ENCODE measurements at places on chromosomes 7 and 10.

- DNase-seq = no peak
- no peak overlapping the region for H3K27ac ChIP-seq
- no peaks in the 10 kb centered on the region for H3K36me3 ChIP-seq
- peaks cover 14% of the 10 kb centered on the region for H3K27me3 ChIP-seq
- no peak overlapping the region for H3K4me3 ChIP-seq
Measured at GRCh38 chr10:93757136-93757535, 600 bp upstream of the LGI1 start.

- H3K27me3 ChIP-seq = peaks cover 12% of the 10 kb centered on the region
- H3K4me3 ChIP-seq = peak overlapping the region; percentile 45
- DNase-seq = peak; percentile 65
- no peaks in the 10 kb centered on the region for H3K36me3 ChIP-seq
- peaks cover 7% of the 10 kb centered on the region for H3K4me1 ChIP-seq
Measured at GRCh38 chr7:90119178-90119971, 34.9 kb upstream of the STEAP1 start.

- no peaks in the 10 kb centered on the region for H3K4me1 ChIP-seq
- H3K27ac ChIP-seq = no peak overlapping the region
- no peak overlapping the region for H3K4me3 ChIP-seq
- no peaks in the 10 kb centered on the region for H3K36me3 ChIP-seq
- H3K27me3 ChIP-seq = no peaks in the 10 kb centered on the region
- DNase-seq = no peak
Measured at GRCh38 chr7:7834761-7835160, 116.4 kb upstream of the RPA3 start.

DNA sequence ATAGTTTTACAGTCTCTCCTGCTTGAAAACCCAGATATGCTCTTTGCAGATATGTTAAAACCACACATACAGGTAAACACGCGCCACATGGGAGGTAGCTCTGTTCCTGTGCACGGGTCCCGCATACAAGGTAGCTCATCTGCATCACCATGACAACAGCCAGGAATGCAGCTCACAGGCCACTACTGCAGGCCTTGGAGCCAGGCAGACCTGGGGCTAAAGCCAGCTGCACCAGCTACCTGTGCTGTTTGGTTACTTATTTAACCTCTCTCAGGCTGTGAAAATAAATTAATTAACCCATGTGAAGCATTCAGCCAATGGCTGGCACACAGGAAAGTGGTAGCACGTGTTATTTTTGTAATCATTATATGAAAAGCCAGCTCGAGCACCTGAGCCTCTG lies 428.3 kb downstream of the TNS3 start:
- peak; percentile 74 for DNase-seq
- no peak overlapping the region for H3K4me3 ChIP-seq
- H3K27ac ChIP-seq = peak overlapping the region; percentile 48
- H3K36me3 ChIP-seq = no peaks in the 10 kb centered on the region
- no peaks in the 10 kb centered on the region for H3K27me3 ChIP-seq

- H3K36me3 ChIP-seq = no peaks in the 10 kb centered on the region
- H3K27me3 ChIP-seq = no peaks in the 10 kb centered on the region
- no peaks in the 10 kb centered on the region for H3K4me1 ChIP-seq
- no peak overlapping the region for H3K27ac ChIP-seq
Measured at GRCh38 chr10:85212526-85212925, 884.1 kb downstream of the CCSER2 start.

- no peak overlapping the region for H3K27ac ChIP-seq
- H3K27me3 ChIP-seq = no peaks in the 10 kb centered on the region
- DNase-seq = no peak
- no peaks in the 10 kb centered on the region for H3K36me3 ChIP-seq
- no peaks in the 10 kb centered on the region for H3K4me1 ChIP-seq
- no peak overlapping the region for H3K4me3 ChIP-seq
Measured at GRCh38 chr10:13475124-13475523, 53.7 kb downstream of the BEND7 start.

- H3K36me3 ChIP-seq = peaks cover 8% of the 10 kb centered on the region
- H3K27ac ChIP-seq = peak overlapping the region; percentile 24
- DNase-seq = no peak
- peaks cover 32% of the 10 kb centered on the region for H3K4me1 ChIP-seq
- no peaks in the 10 kb centered on the region for H3K27me3 ChIP-seq
Measured at GRCh38 chr7:836429-836828, 4.2 kb downstream of the SUN1 start.

DNA sequence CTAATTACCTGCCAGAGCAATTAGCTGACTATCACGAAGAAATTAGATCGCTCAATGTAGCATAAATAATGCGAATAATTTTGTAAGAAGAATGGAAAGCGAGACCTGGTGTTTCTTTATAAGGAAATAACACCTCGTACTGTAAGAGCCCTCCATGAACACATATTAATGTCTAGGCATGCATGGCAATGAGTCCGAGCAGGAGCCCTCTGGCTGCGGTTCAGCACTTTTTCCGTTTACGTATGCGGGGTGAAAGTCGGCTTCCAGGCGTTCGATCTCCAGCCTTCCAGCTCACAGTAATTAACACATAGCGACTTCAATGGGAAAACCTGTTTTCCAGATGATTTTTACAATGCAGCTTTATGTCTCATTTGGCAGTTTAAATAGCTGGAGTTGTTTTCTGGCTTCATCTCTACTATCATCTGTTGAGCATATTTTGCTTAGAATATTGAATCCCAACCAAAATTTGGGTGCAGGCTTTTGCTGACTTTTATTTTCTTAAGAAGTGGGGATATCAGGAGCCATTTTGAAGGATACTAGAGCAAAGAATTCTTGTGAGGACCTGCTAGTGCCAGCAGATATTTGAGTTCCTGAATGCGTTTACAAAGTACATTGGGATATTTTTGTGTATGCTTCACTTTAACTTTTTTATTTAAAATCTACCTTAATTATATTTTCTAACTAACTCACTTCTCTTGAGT lies 7.2 kb upstream of the SP8 start:
- no peak for DNase-seq
- H3K4me1 ChIP-seq = peaks cover 7% of the 10 kb centered on the region
- no peak overlapping the region for H3K4me3 ChIP-seq
- no peaks in the 10 kb centered on the region for H3K36me3 ChIP-seq
- no peak overlapping the region for H3K27ac ChIP-seq
- H3K27me3 ChIP-seq = peaks cover 96% of the 10 kb centered on the region

DNA sequence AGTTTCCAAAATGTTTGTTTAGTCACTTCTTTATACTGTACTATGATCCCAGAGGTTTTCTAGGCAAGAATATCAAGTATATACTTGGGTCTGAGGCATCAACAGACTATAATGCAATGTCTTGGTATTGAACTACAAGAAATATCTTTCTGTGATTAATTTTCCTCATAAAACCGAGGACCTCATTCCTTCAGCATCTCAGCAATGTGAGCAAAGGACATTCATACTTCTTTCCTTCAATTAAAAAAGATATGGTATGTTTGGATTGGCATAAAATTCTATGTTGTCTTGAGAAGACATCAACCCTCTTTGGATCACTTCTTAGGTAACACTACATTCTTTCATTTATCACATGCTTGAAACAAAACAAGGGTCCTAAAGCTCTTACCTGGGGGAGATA lies 524.5 kb downstream of the PHTF2 start:
- H3K36me3 ChIP-seq = no peaks in the 10 kb centered on the region
- H3K4me1 ChIP-seq = no peaks in the 10 kb centered on the region
- H3K27ac ChIP-seq = no peak overlapping the region
- no peak for DNase-seq

DNA sequence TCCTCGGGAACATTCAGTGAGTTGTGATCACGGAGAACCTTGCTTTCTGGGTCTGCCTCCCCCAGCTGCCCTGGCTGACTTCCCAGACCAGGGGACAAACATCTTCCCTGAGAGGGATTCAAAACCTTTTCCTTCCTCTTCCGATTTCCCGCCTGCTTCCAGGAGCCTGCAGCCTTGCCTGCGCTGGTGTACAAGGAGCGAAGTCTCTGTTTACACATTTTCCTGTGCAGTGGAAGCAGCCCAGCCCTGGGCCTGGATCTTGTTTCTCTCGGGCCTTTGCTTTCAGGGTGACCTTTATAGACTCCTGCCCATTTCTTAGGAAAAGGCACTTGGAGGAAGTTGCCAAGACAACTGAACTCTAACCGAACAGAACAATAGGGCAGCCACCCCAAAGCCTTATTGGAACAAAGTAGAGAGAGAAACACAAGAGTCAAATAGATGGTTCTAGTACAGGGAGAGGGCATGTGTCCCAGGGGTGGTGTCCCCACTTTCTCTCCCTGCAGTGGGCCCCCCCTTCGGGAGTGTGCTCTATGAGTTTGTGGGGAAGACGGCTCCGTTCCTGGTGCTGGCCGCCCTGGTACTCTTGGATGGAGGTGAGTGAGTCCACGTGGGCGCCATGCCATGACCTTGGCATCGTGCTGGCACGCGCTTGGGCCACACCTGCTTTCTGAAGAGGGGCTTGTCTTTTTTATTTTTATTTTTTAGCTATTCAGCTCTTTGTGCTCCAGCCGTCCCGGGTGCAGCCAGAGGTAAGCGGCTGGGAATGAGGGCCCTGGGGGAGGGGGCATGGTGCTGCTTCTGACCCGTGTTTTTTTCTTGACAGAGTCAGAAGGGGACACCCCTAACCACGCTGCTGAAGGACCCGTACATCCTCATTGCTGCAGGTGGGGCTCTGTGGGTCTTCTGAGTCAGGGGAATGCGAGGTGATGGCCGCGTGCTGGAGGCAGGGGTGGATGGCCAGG lies 14.1 kb downstream of the SLC18A2 start:
- DNase-seq = no peak
- no peaks in the 10 kb centered on the region for H3K4me1 ChIP-seq
- H3K4me3 ChIP-seq = no peak overlapping the region
- H3K27ac ChIP-seq = no peak overlapping the region
- no peaks in the 10 kb centered on the region for H3K36me3 ChIP-seq

- no peak overlapping the region for H3K4me3 ChIP-seq
- H3K27me3 ChIP-seq = no peaks in the 10 kb centered on the region
- peaks cover 12% of the 10 kb centered on the region for H3K36me3 ChIP-seq
- DNase-seq = no peak
- H3K27ac ChIP-seq = no peak overlapping the region
Measured at GRCh38 chr10:310976-311639, 175.9 kb downstream of the ZMYND11 start.

- DNase-seq = no peak
- H3K4me3 ChIP-seq = no peak overlapping the region
- no peaks in the 10 kb centered on the region for H3K4me1 ChIP-seq
- H3K27ac ChIP-seq = no peak overlapping the region
- no peaks in the 10 kb centered on the region for H3K27me3 ChIP-seq
- no peaks in the 10 kb centered on the region for H3K36me3 ChIP-seq
Measured at GRCh38 chr10:100075426-100076220, 6.0 kb downstream of the CPN1 start.

GRCh38 chr7:42627626-42628025 lies 284.2 kb downstream of the C7orf25 start:
- no peaks in the 10 kb centered on the region for H3K4me1 ChIP-seq
- H3K27me3 ChIP-seq = no peaks in the 10 kb centered on the region
- H3K4me3 ChIP-seq = no peak overlapping the region
- H3K36me3 ChIP-seq = no peaks in the 10 kb centered on the region

DNA sequence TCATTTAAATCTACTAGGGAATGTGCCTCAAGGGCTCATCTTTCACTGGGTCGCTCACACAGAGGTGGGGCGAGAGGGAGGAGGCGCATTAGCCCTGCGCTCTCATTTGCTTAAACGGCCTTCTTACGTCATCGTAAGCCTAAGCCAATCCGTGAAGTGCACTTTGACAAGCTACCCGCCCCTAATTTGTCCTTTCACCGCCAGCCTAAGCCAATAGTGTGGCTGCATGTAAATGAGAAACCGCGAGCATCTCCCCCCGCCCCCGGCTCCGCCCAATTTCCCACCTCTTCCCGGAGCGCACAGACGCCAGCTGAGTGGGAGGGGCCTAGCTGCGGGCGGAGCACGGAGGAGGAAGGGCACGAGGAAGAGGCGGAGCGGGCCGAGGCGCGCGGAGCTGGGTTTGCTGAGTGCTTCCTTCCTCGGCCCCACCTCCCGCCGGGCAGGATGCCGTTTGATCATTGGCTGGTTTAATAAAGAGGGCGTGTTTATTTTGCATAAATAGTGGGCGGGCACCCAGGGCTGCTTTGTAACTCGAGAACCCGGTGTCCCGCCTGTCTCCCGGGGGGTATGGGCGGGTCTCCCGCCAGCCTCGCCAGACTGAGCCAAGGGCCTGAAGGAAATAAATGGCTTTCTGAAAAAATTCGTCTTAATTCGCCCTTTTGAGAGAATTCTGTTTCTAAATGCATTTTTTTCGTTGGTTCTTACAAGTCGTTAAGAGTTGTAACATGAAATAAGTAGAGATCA lies 289.6 kb upstream of the NFE2L3 start:
- H3K4me1 ChIP-seq = no peaks in the 10 kb centered on the region
- no peak overlapping the region for H3K27ac ChIP-seq
- H3K27me3 ChIP-seq = peaks cover 100% of the 10 kb centered on the region
- peak overlapping the region; percentile 3 for H3K4me3 ChIP-seq

DNA sequence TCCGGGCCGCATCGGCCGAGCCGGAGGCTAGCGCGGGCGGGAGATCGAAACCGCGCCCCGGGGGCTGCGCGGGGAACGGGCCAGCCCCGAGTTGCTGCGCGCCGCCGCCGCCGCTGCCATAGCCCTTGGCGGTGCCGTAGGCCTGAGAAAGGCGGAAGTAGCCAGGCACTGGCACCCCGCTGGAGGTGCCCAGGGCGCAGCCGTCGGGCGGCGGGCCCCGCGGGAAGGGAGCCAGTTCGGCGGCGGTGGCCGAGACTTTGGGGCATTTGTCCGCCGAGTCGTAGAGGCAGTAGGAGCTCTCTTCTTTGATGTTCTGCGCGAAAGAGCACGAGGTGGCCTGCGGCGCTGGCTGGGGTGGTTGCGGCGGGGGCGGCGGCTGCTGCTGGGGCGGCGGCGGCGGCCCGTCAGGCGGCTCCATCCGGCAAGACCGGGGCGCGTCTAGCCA lies 587 bp downstream of the HOXA10 start:
- H3K4me3 ChIP-seq = peak overlapping the region; percentile 45
- no peaks in the 10 kb centered on the region for H3K36me3 ChIP-seq
- DNase-seq = peak; percentile 76
